ENCODE measurements at places on chromosomes 2 and 18.
A peak's percentile ranks its signal among the peaks of the same experiment; 100 is the strongest.

DNA sequence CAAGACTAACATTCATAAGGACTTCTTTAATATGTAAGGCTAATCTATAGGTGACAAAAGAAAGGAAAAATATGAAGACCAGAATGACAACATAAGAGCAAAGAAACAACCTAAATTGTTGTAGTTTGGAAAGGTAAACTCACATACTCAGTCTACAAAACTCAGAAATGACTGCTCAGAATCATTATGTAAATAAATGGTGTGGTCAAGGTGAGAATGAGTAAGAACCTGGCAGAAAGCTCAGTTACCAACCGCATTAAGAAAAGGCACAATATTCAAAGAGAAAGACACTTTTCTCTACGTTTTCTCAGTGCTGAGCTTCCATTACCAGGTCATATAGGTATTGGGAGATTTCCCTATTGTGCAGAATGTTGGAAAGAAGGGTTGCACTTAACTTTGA lies 15.8 kb downstream of the ATF2 start:
- no peak for DNase-seq

DNA sequence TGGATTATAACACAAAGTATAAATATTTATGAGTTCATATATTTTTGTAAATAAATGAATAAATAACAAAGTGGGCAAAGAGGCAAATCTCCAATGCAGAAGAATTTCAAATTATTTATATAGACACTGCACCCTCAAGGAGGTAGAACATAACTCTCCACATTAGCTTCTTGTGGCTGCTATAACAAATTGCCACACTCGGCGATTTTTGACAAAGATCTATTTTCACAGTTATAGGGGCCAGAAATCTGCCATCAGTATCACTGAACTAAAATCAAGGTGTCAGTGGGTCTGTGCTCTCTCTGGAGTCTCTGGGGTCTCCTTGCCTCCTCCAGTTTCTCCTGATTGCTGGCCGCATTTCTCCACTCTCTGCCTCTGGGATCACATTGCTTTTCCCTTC lies 92.0 kb upstream of the FAM136A start:
- DNase-seq, result no peak

GRCh38 chr18:48029296-48029986 lies 99.0 kb upstream of the SMAD2 start:
- DNase-seq, result no peak

- no peak for DNase-seq
These were observed 99.2 kb downstream of the BCL2L11 start for GRCh38 chr2:111219734-111220505.

DNA sequence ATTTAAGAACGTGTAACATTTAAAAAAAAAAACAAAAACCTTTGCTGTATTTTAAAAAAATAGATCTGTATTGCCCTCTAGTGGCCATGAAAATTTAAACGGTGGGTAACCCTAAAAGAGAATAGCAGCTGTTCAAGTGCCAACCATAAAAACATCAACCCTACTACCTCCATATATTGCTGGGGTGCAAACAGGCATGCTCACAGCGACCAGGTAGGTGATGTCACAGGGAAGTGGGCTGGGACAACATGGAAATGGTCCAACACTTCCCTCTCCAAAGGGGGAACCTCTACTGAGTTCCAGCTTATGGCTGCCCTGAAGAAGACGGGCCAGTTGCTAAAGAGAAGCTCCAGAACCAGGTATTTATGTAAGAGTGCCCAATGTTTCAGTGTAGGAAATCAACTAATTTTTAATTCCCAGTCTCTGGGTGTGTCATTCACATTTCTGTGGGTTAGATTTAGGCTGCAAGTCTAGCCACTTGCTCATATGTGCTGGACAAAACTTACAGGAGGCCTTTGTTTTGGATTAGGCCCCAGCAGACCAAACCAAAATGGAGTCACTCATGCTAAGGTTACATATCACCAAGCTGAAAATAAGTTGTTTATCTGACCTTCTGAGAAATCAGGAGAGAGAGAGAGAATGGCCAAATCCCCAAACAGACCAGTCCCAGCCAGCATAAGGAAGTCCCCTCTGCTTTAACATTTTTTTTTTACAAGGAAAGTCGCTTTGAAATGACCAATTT lies 54.5 kb downstream of the SKA1 start:
- DNase-seq, result peak; percentile 59

GRCh38 chr2:54373855-54374254 lies 82.3 kb upstream of the SPTBN1 start:
- no peak for DNase-seq

- no peak for DNase-seq
These were observed 16.3 kb downstream of the DYNC2LI1 start for GRCh38 chr2:43790147-43790546.

DNA sequence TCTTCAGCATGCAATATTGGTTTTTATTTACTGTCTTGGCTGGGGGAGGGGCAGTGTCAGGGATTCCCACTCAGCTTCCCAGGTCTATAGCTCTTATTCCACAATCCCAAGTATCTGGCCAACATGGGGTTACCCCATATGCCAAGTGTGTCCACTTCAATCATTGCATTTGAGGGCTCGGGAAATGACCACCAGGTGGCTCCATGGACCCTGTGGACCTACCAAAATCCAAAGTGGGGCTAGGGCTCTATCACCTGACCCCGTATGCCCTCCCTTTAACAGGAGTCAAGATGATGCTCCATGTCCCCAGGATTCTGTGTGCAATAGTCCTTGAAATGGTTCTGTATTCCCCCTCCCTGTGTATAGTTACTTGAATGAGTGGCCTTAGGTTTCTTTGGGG lies 12.1 kb upstream of the TRAF3IP1 start:
- no peak for DNase-seq

DNA sequence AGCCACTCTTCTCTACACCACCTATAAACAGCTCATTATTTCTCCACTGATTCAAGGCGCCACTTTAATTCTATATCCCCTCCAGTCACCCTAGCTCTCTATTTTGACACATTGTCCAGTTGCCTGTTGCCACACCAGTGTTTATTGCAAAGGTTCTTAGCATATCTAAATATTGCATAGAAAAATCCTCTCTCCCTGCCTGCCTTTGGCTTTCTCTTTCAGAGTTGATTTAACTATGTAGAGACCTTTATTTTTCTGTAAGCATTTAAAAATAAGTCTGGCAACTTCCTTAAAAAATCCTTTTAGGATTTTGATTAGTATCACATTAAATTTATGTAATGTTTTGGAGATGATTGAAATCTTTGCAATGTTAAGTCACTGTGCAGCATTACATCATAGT lies 47.9 kb upstream of the B3GNT7 start:
- no peak for DNase-seq

DNA sequence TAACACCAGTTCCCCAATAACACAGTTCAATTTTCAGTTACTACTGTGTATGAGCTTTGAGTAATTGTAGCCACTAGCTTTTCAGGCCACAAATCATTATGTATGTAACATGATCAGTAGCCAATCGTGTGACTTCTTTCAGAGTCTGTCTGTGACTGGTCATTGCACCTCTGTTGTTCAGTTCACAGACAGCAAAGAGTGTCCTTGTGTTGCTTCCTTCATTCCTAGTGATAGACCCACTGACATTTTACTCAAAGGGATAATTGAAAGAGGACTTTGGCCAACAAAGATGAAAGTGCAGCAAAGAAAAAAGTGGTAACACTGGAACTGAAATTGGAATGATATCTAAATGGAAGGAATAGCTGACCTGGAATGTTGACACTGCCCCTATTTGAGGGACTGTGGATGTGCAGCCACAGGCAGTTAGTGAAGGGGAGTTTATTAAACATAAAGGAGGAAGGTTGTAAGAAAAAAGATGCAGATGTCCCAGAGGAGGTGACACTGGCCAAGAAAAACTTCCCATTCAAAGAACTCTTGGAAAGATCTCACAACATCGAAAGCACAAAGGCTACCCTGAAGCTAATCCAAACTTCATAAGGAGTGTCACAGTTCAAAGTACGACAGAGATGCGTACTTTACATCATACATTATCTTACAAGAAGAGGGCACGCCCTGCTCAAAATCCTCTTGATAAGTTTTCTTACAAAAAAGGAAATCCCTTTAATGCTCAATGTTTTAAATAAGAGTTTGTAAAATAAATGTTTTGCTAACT lies 19.3 kb downstream of the TTC39C start:
- no peak for DNase-seq

- no peak for DNase-seq
These were observed 283.1 kb downstream of the CELF4 start for GRCh38 chr18:37282386-37283037.

DNA sequence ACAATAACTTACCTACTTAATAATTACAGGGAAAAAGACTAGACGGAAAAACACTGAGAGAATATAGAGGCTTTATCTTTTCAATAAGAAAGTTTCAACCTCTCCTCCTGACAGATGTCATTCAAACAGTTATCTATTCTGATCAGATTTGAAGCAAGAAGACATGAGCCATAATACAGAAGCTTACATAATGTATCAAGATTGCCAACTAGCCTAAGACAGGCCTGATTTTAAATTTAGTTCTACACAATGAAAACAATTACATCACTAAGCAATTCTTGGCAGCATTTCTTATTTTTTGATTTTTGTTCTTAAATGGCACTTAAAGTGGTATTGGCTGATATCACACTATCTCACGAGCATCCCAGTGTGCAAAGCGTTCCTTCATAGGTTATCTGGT lies 41.6 kb downstream of the GPR155 start:
- DNase-seq, result no peak

GRCh38 chr18:74623047-74623816 lies 25.6 kb downstream of the ZNF407 start:
- no peak for DNase-seq

- DNase-seq, result no peak
These were observed 196.0 kb upstream of the HDAC4 start for GRCh38 chr2:239596792-239597191.

DNA sequence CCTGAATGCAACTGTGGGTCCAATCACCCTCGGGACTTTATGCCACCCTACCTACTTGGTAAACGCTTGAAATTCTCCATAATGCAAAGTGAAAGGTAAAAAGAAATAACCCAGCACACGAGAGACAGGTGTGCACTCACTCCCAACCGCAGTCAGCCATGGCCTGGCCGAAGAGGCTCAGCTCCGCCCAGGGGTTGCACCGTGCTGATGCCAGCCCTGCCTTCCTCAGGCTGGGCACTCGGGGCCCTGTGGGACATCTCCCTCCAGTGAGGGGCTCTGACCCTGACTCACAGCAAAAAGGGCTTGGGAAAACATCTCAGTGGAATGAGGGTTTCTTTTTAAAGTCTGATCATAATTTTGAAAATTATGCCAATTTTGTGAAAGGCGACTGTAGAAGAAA lies 13.3 kb downstream of the SLC66A2 start:
- no peak for DNase-seq

- no peak for DNase-seq
These were observed 255.7 kb downstream of the ARL6IP6 start for GRCh38 chr2:152974146-152974545.

DNA sequence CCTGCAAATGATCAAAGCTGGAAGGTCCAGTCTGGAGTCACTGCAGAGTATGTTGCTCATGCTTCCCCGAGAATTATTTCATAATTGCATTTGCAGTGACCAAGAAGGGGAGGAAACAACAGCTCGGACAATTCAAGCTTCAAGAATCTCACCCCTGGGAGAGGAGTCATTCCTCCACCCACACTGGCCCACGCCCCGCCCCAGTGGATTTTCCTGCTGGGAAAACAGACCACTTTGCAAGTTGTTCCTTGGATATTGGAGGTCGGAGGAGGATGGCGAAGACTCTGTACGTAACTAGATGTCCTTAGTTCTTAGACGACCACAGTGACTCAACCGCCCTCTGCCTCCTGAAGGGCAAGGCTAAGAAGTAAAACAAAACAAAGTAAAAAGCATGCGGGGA lies 159.4 kb downstream of the TPO start:
- DNase-seq, result no peak

DNA sequence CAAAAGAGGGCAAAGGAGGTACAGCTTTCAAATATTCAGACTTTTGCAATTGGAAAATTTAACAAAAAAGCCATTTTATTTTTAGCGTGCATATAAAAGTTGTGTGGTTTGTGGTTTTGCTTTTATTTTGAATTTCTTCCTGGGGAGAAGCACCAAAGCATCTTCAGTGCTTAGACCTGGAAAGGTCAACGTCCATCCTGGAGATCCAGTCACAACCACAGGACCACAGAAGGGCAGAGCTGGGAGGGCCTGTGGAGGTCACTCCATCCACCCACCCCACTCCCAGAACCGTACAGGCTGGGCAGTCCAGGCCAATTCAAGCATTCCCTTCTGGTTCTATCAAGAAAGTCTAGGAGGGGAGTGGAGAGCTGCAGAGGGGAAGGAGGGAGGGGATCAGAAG lies 43.8 kb downstream of the MPHOSPH10 start:
- no peak for DNase-seq

- DNase-seq, result no peak
These were observed 56.2 kb upstream of the DYNC1I2 start for GRCh38 chr2:171630812-171631626.

Data from DMS79 treated with DMSO at 0.1 percent for 48 hours (cell line).